ENCODE measurements at places on chromosomes 5 and 9.

GRCh38 chr5:140319833-140320232 is 16.9 kb upstream of the PFDN1 start:
- no peak for DNase-seq

- no peak for DNase-seq
Observed at GRCh38 chr5:123753937-123754891, 242.2 kb downstream of the CSNK1G3 start.

GRCh38 chr5:53030893-53031292 is 41.7 kb downstream of the ITGA2 start:
- no peak for DNase-seq

GRCh38 chr5:126358525-126358924 is 64.7 kb upstream of the GRAMD2B start:
- peak; percentile 24 for DNase-seq

DNA sequence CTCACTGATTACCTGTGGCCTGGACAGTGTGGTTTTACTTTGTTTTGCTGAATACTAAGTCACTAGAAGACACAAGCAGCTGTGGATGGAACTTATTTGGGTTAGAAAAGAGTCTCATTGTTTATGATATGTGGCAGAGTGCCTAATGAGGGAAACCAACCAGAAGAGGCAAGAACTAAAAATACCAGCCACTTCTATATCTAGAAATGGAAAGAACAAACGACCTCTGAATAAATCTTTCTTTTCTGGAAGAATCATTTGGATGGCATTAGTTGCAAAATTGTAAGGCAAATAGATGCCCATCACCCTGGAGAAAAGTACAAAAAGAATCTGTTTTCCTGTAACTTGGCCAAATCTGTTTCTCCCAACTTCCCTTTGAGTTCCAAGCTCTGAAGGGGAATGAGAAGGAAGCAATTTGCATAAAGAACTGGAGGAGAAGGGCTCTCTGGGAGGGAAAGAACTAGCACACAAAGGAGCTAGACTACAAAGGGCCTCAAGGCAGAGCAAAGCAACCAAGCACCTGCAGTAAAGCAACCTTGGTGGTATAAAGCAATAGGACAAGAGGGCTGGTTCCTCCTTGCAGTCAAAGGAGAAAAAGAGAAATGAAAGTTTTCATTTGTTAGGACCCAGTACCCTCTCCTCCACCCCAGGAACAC is 455.4 kb downstream of the CAAP1 start:
- no peak for DNase-seq

- no peak for DNase-seq
Observed at GRCh38 chr9:107938801-107939386, 449.3 kb upstream of the KLF4 start.

- no peak for DNase-seq
Observed at GRCh38 chr5:157033071-157033583, 25.8 kb downstream of the HAVCR1 start.
